ENCODE measurements at places on chromosomes 7 and 10. TPM values are rescaled to one million over a fixed set of nuclear protein-coding genes. Genes with fewer than 3 reads are reported as not detected.

Gene CYP2C19
- not detected for total RNA-seq

Gene SPDYE1
- 2.5 TPM for total RNA-seq

Gene ANKRD61
- 3.5 TPM for total RNA-seq

Gene CRTAC1
- total RNA-seq: 1.0 TPM

Gene HMX2
- total RNA-seq: 0.11 TPM

Gene C10orf105
- 2.9 TPM for total RNA-seq

Gene CCDC172
- total RNA-seq: 0.53 TPM
